Esophagus squamous epithelium (tissue), 5 donors: ENCODE measurements at places on chromosomes 1 and 21.

GRCh38 chr1:170261669-170262068, 115.9 kb downstream of the NTMT2 start:
- DNase-seq: no peak

GRCh38 chr1:217066794-217067193, 343.6 kb upstream of the ESRRG start:
- no peak for DNase-seq

- DNase-seq: peak; percentile 42
Measured at GRCh38 chr1:201713086-201713810, 115.7 kb upstream of the IPO9 start.

DNA sequence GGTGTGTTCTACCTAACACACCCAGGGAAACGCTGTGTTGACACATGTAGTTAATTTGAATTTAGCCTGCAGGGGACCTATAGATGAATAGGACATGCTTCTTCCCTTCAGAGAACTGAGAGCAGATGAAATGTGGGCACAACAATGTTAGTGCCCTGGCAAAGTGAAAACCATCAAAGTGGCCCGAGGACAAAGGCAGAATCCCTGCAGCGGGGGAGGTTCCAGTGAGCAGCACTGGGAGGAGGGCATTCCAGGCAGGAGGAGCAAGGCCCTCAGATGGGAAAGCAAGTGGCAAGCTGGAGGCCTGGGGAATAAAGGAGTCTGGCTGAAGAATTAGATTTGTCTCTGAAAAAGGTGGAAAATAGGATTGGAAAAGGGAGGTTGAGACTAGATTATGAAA, 37.2 kb downstream of the C1orf94 start:
- DNase-seq: no peak

DNA sequence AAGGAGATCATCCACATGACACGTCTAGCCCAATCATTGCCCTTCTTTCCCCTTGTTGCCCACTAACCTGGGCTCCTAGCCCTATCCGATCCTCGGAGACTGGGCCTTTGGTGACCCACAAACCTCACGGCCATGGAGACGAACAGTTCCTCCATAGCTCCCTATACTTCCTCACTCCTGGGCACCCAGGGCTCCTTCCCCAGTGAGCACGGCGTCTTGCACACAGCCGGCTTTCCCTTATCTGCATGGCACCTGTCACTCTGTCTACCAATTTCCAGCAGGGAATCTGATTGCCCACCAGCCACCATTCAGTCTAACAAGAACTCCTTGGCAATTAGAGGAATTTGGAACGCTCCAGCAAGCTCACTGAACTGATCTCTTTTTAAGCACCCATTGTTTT, 3.1 kb downstream of the GNG4 start:
- DNase-seq: no peak

GRCh38 chr1:12597792-12598191, 20.2 kb downstream of the DHRS3 start:
- DNase-seq: no peak

GRCh38 chr1:48164571-48164970, 57.9 kb upstream of the SLC5A9 start:
- no peak for DNase-seq

DNA sequence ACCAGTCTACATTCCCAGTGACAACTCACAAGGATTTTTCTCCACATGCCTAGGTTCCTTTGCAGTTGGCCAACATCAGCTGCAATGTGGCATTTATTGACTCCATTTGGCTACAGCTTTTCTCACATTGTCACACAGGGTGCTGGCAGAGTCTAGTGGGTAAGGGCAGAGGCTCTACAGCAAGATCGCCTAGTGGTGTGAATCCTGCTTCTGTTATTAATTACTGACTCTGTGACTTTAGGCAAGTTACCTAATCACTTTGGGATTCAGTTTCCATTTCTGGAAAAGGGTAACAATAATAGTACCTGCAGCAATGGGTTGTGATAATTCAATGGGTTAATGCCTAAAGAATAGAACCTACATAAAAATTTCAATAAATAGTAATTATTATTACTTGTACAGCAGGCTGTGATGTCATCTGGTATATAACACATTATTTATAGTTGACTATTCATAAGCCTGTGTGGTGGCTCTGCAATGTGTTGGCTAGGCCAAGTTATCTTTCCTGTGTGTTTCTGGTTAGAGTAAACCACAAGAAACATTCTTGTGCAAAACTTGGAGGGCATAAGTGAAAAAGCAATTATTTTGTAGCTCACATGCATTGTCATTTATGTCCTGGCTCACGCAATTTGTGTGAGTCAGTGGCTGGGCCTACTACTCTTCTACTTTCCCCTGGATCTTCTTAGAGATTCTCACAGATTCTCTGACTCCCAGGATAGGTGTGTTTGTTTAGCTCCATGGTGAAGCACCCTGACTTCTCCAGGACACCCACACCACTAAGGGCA, 59.5 kb downstream of the PTGS2 start:
- no peak for DNase-seq

- DNase-seq: no peak
Measured at GRCh38 chr21:36698981-36699545, at the start of gene SIM2. Gene SIM2, plus strand, starts transcription at chr21:36699115. Its CDS starts 632 bp downstream, at chr21:36699747.

DNA sequence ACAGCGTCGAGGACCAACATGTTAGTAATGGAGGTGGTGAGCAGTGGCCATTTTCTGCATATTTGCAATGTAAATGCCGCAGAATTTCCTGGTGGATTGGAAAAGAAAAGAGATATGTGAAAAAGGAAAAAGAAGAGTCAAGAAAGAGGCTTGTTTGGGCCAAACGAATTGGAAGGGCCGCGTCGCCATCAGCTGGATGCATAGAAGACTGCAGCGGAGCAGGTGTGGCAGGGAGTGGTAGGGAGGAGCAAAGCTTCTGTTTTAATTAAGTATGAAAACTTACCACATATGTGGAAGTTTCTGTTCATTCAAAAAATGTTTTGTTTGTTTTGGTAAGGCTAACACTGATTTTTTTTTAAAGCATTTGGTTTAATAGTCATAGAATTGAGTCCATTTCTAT, 690.7 kb downstream of the NCAM2 start:
- no peak for DNase-seq

- DNase-seq: no peak
Measured at GRCh38 chr1:41144285-41144684, 97.8 kb downstream of the SCMH1 start.

DNA sequence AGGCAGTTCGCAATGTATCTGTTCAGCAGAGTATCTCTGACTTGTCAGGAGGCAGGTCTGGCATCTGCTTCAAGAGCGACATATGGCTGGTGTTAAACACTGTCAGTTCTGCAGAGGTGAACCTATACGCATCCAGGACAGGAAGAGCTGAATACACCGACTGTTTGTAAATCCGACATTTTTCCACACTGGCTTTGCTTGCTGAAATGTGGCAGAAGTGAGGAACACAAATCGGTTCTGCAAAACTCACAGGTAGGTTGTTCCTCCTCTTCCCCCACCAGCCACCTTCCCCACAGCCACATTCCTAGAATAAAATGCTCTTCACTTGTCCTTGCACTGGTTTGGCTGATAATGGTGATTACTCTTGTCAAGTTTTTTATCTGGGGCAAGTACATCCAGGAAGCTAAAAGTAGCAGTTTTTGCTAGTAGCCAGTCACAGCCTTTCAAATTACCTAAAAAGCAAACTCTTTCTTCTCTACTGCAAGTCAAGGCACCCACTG, 289.2 kb downstream of the GRIK1 start:
- DNase-seq: no peak

DNA sequence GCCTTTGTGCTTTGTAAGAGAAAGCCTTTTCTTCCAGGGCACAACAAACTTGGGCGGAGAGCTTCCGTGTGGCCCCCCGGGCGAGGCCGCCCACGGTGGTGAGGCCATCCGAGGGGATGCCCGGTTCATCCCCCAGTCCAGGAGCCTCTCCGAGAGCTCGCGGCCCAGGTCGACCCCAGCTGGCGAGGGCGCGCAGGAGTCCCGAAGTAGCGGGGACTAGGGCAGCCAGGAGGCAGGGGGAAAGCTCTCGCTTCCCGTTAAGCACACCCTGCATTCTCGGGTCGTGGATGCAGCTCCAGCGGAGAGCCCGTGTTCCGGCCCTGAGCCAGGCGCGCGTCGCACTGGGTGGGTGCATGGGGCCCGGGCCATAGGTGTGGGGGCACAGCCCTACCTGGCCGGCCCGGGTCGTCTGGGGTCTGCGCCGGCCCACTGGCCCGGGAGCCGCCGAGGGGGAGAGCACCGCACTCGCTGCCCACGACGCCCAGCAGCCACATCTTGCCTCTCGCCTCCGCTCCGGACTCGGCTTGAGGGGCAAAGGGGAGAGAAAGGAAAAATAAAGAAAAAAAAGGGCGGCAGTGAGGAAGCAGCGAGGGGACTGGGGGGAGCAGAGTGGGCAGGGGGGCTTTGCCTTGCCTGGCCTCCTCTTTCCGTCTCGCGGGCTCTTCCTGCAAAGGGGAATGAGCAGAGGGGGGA, 1.8 kb downstream of the RNF220 start:
- no peak for DNase-seq

GRCh38 chr1:228297242-228297641, 89.4 kb downstream of the OBSCN start:
- DNase-seq: no peak

GRCh38 chr1:153742411-153743142, 14.7 kb downstream of the INTS3 start:
- DNase-seq: no peak
